ENCODE measurements at places on chromosomes 12 and 14.
A peak's percentile ranks its signal among the peaks of the same experiment; 100 is the strongest.

- DNase-seq = no peak
These were observed 28.5 kb downstream of the PAH start for GRCh38 chr12:102888511-102888910.

GRCh38 chr12:94207467-94207848 is 59.1 kb downstream of the PLXNC1 start:
- no peak for DNase-seq

- DNase-seq = no peak
These were observed 68.9 kb upstream of the SAV1 start for GRCh38 chr14:50736932-50737419.

DNA sequence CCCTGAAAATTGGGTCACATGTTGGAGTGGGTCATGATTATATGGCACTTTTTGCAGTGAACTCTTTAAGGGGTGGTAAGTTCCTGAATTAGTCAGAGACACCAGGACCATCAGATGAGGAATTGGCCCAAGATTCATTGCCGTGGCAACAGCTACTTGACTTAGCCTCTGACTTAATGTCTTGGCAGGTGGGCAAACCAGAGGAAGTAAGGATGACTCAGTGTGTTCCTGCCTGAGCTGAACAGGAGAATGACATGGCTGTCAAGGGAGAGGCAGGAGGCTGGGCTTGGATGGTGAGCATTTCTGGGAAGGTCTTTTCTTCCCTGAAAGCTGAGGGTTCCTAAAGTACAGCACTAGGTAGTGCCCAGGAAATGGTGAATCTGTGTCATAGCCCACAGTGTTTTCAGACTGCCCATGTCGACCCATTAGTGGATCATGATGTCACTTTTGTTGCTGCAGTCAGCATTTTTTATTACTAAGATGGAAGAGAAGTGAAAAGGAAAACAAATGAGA is 170.1 kb upstream of the PWP1 start:
- DNase-seq = no peak

GRCh38 chr12:49702009-49702408 is 5.2 kb downstream of the FMNL3 start:
- DNase-seq = no peak

GRCh38 chr14:103223818-103224352 is 100.6 kb downstream of the TNFAIP2 start:
- DNase-seq = no peak

DNA sequence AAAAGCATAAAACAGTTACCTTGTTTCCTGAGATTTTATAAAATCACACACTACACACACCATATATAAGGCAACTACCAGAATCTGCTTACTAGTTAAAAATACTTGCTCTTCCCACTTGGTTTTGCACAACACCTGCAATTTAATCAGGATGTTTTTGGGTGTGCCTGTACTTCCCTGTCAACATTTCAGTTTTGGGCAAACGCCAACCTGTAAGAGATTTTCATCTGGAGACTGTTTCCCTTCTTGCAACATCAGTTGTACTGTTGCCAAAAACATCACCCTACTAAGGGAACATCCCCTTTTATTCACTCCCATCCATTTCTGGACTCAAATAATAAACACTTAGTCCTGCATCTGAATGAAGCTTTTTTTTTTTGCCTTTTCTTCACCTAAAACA is 172.3 kb downstream of the DUSP6 start:
- DNase-seq = no peak

DNA sequence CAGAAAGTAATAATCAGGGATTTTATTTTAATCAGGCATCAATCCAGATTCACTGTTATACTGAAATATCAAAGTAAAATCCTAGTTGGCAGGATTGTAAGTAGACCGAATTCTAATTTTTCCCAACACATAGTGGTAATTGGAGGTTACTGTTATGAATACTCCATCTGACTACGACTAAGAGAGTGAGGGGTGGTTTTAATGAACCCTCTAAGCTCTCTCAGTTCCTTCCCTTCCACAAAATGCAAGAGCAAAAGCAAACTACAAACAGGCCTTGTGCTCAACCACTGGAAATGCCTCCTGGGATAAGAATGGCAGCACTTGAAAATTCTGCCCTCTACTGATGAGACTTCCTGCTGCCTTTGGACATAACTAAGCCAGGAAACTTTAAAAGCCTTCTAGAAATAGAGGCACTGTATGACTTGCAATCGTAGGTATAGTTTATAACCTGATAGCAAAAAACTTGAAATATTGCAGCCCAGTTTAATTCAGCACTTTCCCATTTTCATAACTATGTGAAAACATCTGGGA is 184.8 kb downstream of the SLC16A7 start:
- no peak for DNase-seq

DNA sequence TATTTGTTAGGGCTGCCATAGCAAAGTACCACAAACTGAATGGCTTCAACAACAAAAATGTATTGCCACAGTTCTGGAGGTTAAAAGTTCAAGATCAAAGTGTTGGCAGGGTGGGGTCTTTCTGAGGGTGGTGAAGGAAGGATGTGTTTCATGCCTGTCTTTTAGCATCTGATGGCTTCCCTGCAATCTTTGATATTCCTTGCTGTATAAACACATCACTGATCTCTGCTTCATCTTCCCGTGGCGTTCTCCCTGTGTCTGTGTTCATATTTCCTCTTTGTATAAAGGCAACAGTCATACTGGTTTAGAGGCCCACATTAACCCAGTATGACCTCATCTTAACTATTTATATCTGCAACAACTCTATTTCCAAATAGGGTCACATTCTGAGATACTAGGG is 167.5 kb downstream of the BTG1 start:
- peak; percentile 18 for DNase-seq

DNA sequence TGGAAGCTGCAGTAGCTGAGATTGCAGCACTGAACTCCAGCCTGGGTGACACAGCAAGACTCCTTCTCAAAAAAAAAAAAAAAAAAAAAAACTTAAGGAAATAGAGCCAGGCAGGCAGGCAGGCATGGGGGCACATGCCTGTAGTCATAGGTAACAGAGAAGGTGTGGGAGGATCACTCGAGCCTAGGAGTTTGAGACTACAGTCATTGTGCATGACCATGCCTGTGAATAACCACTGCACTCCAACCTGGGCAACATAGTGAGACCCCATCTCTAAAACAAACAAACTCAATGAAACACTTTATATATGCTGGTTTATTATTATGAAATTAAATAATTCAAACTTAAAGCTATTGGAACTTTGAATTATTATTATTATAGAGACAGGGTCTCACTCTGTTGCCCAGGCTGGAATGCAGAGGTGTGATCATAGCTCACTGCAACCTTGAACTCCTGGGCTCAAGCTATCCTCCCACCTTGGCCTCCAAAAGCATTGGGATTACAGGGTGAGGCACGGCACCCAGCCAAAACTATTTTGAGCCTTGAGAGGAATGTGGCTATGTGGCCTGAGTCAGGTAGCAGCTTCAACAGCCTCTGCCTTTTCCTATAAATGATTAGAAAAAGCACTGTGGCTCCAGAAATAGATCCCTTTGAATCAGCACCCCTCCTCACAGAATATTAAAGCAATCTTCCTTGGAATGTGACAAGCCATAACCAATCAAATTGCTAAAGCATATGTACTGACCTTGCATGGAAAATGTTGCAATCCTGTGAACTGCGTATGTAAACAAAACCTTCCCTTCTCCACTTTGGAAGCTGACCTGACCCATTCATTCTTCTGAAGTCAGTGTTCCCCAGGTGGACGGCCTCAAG is 34.7 kb upstream of the YY1 start:
- no peak for DNase-seq

DNA sequence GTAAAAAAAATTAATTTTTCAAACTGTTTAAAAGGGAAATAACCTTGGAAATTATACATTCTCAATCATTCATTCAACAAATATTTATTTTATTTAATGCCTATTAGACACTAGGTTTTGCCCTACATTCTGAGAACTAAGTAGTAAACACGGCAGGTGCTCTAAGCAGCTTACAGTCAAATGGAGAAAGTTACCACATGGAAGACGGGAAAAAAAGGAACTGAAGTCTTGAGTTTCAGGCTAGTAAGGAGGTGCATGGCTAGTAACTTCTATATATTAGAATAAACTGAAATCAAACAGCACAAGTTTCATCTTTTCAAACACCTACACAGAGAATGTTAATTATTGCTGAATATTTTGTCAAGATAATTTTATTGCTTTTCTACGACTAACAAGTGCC is 52.9 kb downstream of the C12orf42 start:
- DNase-seq = no peak

DNA sequence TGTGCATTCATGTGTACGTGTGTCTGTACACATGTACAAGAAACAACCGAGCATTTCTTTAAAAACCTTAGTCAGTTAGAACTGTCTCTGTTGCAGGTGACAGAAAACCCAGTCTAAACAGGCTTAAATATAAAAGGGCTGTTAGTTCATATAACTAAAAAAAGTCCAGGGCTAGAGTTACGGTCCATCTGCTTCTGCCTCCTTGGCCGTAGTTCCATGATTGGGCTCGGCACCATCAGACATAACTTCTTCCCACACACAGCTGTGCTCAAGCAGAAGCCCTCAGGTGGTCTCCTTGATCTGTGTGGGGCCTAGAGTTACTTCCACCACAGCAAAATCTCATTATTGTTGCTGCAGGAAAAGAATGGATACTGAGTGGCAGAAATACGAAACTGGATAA is 34.6 kb downstream of the CKB start:
- no peak for DNase-seq

- no peak for DNase-seq
These were observed 2.5 kb upstream of the ZCCHC8 start for GRCh38 chr12:122503147-122503751.

GRCh38 chr14:54362759-54363437 is 33.9 kb upstream of the CDKN3 start:
- DNase-seq = no peak

GRCh38 chr12:2058837-2059236 is 6.0 kb downstream of the CACNA1C start:
- DNase-seq = no peak

GRCh38 chr12:5276327-5276880 is 155.5 kb upstream of the NTF3 start:
- no peak for DNase-seq

DNA sequence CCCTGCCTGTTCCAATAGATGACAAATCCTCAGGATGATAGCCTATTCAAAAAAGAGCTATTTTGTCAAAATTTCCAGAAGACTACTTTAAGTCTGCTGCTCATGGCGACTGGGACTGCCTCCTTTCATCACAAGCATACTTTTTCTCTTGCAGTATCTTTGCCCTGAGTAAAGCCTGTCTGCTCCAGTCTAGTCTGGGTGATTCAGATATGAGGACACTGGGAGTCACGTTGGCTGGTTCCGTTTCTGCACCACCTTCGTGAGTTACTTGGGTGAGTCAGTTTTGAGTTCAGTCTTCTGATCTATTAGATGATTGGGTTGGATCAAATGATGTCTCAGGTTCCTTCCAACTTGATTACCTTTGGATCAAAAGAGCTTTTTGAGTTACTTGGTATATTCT is 301.3 kb upstream of the STXBP6 start:
- DNase-seq = no peak

- no peak for DNase-seq
These were observed 7.7 kb downstream of the FBXW8 start for GRCh38 chr12:116918464-116918863.

- no peak for DNase-seq
These were observed 26.3 kb upstream of the FOS start for GRCh38 chr14:75252254-75252837.

DNA sequence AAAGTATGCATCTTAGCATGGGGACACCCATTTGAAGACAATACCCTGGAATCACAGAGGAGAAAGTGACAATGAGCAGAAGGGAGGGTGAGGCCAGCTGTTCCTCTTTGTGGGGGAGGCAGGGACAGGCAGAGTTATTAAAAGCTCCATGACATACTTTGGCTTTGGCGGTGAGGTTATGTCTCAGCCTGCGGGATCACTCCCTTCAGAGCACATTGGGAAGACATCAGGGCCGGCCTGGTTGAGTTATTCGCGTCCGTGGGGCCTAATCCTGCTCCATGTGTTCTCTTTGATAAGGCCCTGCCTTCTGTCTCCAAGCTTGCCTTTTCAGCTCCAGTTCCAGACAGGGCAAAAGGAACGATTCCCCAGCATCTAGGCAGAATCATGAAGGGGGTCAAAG is 98.8 kb upstream of the NTF3 start:
- no peak for DNase-seq

DNA sequence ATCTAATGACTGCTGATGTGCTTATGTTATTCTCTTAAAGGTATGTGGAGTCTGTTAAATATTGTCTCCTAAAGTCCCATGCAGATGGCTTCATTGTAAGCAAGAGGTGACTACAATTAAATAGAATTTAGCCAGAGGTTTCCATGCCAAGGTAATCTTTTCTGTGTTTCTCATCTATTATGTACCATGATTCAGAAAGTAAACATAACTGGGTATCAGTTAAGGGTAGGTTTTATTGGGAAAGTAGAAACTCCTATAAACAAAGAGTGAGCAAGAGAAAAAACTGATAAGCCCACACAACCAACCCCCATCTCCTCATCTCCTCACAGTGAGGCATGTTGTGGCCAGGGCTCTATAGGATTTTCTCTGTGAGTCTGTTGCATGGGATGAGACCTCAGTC is 611.7 kb downstream of the SNAPC1 start:
- DNase-seq = no peak

- DNase-seq = no peak
These were observed 21.0 kb downstream of the TMEM116 start for GRCh38 chr12:111991946-111992345.
